ENCODE measurements at places on chromosomes 11 and 22.

DNA sequence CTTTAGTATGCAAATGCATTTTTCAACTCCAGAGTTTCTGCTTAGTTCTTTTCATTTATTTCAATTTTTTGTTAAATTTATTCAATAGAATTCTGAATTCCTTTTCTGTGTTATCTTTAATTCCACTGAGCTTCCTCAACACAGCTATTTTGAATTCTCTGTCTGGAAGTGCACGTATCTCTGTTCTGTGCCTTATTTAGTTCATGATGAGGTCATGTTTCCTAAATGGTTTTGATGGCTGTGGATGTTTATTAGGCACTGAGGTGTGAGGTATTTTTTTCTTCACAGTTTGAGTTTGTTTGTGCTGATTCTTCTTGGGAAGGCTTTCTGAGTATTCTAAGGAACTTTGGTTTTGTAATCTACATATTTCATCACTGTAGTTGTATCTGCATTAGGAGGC, 2042.8 kb upstream of the RAG2 start:
- no peak for DNase-seq

DNA sequence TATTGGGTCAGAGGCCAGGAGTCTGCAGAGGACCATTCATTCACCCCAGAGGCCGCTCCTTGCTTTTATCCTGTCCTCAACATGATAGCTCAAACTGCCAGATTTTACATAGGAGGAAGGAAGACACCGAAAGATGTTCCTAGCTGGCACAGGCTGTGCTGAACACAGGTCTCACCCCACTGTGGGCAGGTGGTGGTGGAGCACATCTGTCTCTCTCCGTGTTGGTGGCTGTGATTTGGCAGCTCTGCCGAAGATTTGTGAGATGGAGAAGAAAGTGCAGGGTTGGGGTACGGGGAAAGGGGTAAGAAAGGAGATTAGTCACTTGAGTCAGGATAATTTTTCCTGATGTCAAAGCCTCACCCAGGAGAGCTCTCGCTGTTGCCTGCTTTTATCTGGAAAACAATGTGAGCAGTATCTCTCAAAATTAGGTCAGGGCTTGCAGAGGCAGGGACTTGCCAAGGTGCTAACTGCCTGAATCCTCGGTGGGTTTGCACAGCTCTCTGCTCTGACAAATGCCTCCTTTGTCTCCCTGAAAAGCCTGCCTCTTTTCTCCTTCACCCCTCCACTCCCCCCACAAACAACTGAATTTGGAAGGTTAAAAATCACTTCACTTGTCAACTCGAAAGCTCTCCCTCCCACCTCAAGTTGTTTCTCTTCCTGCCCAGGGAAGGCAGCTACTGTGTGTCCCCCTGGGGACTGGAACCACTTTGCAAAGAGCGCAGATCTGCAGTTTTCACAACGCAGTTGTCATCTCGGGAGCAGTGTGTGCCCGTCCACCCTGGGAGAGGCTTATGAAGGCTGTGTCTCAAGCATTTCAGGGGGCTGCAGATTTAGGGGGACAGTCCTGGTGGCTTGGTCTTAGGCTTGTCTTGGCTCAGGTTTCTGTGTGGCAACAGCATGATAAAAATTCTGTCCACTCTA, 299.7 kb downstream of the ST3GAL4 start:
- DNase-seq: no peak

GRCh38 chr22:29936186-29936585, 53.2 kb downstream of the MTMR3 start:
- DNase-seq: no peak

DNA sequence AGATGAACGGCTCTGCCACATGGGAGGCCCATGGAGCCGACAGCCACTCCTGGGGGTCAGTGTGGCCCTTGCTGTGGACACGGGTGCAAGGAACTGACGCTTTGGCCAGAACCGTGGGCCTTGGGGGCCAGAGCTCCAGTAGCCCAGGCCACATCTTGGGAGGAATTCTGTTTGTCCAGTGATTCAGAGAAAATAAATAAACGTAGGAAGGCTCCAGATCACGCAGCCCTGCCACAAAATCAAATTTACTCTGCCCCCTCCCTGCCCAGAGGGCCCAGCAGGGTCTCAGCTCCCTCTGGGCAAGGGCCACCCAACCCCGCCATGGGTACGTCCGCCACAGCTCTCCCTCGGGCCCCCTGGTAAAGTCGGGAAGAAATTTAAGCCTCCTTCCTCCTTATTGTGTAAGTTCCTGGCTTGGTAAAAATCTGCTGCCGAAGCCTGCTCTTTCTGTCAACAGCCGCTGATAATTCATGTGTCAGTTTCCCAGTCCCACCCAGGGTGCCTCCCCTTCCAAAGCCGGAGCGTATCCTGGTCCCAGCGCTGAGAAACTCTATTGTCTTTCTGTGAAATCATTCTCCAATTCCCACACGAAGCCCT, 6.9 kb upstream of the MUC5AC start:
- DNase-seq: no peak

DNA sequence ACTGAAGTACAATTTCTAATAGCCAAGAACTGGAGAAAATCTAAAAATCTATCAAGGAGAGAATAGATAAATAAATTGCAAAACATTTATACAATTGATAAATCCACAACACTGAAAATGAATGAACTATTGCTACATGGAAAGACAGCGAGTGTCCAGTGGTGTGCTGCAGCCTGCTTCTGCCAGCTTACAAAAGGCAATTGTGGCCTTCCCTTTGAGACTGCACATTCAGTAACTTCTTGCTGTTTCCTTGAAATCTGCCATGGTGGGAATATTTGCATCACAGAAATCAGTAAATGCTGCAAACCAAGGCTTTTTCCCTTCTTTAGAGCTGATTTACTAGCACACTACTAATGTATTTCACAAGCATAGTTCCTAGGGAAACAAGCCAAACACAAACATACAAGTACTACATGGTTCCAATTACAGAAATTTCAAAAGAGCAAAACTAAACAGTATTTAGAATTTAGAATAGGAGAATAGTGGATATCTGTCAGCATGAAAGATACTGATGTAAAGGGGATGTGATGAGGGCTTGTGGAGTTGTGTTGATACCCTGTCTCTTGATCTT, 76.9 kb upstream of the TRIM77 start:
- DNase-seq: no peak

GRCh38 chr11:107731941-107732688, 20.3 kb upstream of the SLN start:
- no peak for DNase-seq

DNA sequence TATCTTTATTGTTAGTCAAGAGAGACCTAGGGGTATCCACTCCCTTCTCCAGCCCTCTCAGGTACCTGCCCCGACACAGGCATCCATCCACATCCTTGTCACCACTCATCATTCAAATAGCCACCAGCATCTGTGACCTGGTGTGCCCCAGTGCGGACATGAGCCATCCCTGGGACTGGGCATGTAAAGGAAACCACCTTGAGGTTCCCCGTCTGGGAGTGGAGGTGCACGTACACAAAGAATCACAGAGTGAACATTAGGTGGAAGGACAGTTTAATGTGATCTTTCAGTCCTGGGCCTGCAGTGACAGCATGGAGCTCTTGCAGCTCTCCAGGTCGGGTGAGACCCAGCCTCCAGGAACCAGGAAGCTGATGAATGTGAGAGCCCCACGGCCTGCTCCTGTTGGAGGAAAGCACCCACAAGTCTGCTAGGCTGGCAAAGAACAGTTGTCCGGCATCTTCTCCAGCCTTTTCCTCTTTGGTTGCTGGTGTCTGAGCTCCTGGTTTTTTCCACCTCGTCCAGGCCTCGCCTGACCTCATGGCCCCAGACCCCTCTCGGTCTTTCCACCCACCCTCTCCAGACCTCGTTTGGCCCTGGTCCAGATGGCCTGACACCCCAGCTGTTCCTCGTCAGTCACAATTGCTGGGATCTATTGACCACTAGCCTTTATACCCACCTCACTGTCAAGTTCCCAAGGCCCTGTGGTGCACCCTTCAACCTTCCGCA, 16.5 kb downstream of the PSMD13 start:
- no peak for DNase-seq

DNA sequence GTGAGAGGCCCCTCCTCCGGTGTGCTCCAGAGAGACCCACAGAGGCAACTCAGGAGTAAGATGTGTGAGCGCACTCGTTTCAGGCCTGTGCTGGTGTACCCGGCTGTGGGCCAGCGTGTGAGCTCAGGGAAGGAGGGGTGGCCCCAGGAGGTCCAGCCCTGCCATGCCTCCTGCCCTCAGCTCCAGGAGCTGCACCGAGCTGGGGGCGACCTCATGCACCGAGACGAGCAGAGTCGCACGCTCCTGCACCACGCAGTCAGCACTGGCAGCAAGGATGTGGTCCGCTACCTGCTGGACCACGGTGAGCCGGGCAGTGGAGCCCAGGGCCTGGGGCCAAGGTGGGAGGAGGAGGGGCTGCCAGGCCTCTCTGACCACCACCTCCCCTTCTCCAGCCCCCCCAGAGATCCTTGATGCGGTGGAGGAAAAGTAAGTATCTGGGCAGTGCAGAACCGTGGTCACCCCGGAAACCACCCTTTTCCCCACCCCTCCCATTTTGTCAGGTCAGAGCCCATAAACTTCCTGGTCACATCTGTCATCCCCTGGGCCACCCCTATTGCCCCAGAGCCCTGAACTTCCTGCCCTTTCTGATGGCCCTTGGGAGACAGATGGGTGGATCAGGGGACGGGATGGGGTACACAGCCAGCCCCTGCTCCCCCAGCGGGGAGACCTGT, 2.5 kb upstream of the MDK start:
- DNase-seq: no peak

DNA sequence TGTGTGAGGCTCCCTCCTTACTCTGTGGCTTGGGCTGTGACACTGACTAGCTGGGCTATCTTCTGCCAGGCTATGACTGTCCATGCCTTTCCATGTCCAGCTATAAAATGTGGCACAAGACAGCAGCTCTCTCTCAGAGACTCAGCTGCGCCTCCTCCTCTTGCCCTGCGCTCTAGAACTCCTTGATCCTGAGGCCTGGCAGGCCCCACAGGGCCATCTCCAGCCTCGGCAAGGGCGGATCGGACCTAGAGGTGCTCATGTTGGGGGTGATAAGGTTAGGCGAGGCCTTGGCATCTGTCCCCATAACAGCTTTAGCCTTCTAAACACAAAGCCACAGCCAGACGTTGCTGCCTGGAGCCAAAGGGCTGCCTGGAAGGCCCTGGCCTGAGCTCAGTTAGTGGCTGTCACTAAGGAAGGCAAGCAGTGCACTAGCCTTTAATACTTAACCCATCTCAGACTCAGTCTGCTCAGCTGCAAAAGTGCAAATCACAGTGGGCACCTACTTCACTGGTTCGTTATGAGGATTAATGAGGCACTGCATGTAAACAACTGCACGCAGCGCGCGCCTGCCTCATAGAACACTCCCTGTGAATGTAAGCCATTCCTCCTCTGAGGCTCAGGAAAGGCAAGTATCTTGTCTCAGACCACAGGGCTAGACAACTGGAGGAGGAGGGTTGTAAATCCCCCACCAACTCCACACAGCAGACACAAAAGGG, 1.2 kb downstream of the GUCD1 start:
- DNase-seq: no peak

DNA sequence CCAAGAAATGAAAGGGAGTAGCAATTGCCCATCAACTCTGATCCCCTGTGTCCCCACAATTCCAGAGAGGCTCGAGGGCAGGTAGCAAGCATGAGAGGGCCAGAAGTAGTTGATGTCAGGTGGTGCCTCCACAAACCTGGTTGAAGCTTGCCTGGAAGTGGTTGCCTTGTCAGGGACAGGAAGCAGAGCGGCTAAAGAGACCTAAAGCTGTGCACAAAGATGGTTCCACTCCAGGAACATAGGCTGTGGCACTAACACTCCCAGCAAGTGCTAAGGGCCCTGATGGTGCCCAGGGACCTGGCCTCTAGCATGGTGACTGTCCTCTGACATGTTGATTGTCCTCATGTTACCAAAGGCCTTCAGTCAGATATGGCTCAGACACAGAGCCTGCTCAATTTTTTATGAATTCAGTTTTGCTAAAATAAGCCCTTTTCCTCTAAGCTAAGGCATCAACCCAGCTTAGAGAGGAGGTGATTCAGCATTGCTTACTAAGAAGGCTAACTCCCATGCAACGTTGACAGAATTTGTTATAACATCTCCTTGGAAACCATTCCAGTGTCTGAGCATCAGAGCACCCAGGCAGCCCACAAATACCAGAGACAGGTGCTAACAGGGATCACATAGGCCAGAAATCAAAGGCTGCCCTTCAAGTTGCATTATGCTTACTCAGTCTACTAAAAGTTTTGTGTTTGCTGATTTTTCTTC, 196.3 kb upstream of the ARHGAP20 start:
- DNase-seq: no peak

DNA sequence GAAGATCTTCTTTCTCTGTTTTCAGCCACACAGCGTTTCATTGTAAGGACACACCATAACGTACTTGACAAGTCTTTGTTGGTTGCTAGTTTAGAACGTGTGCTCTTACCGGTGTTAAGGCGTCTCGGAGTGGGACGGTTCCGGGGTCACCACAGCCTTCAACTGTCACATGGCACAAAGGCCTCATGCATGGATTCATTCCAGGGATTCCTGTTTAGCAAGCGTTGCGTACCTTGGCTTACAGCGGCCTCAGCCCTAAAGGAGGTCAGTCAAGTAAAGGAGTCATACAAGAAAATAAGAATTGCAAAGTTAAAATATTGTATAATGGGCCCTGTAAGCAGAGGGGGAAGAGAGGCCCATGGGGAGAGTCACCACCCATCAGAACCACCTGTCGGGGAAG, 2.2 kb upstream of the SCGB1A1 start:
- DNase-seq: no peak

DNA sequence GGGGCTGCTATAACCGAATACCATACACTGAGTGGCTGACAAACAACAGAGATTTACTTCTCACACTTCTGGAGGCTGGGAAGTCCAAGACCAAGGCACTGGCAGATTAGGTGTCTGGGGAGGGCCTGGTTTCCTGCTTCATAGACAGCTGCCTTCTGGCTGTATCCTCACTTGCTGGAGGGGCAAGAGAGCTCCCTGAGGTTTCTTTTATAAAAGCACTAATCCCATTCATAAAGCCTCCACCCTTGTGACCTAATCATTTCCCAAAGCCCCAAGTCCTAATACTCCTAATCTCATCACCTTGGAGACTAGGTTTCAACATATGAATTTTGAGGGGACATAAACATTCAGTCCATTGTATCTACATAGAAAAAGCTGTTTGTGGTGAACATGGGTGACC, 131.8 kb downstream of the KIRREL3 start:
- DNase-seq: no peak

GRCh38 chr11:13318498-13319295, 41.1 kb downstream of the BMAL1 start:
- no peak for DNase-seq

- no peak for DNase-seq
These were observed 4.4 kb upstream of the FBXO3 start for GRCh38 chr11:33778675-33779074.

- DNase-seq: no peak
These were observed 115.4 kb downstream of the BRD1 start for GRCh38 chr22:49712195-49712791.

- DNase-seq: no peak
These were observed 17.8 kb upstream of the ST14 start for GRCh38 chr11:130141561-130142341.
